ENCODE measurements at places on chromosomes 7 and 10.

DNA sequence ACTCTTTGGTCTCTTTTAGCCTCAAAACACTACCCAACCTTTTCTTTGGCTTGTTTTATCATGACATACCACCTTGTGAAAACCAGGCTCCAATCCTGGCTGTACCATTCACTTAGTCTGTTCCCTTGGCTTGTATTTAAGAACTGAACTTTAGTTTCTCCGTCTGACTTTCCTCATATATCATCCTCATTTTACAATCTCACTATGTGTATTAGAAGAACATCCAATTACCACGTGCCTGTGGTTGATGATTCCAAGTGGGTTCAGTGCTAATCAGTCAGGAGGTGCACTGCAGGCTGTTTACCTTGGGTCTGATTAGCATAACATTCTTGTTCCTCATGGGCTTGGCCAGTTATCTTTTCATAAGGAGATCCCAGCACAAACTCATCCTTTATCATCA is 144.8 kb upstream of the KLF14 start:
- no peak for DNase-seq

- no peak for DNase-seq
These were observed 61.2 kb downstream of the EMX2 start for GRCh38 chr10:117603726-117604125.

DNA sequence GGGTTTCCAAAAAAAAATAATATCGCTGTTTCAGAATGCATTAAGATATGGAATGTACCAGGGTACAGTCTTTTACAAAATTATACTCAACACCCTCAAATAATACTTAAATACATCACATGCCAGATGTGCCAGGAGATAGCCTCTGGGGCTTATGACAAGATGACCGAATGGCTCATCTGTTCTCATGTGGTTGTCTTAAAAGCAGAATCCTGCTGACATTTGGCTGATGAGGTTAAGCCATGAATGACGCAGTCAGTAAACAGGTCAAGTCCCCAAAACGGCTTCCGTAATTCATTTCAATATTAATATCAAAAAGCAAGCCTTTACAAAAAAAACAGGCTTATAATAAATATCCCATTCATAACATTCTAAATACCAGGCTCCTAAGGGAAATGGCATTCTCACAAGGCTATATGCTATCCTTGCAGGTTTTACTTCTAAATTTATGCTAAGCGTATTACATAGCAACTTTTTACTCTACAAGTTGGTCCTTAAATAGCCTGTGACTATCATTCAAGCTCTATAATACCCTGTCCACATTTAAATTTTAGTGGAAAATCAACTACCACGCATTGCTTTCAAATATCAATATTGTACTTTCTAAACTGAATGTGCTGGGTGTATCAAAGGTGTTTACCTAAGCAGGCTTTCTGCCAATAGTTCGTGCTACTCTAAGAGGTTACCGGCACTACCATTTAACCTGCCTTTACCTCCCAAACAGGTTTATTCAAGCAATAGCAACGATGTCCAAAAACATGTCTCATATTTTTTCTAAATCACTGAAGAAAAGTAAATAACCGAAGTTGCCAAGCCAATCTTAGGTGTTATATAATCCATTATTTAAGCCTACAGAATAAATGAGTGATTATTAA is 15.6 kb downstream of the SMURF1 start:
- DNase-seq: no peak

- DNase-seq: no peak
These were observed 165.6 kb downstream of the RNLS start for GRCh38 chr10:88417387-88418030.

GRCh38 chr10:15140698-15141097 is 27.8 kb downstream of the NMT2 start:
- no peak for DNase-seq

DNA sequence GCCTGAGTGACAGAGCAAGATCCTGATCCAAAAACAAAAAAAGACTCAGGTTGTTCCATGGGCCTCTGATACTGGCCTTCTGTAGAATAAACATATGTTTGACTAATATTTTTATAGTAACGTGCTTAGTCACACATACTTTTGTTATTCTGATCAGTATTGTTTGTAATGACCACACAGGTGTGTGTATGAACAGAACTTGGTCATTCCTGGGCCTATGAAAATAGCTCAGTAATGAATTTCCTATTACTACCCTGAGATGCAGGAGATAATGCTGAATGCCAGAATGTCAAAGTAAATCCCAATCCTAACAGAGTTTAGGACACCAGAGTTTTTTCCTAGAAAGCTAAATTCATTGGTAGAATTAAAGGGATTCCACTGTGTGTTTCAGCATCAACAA is 108.7 kb downstream of the DOCK4 start:
- DNase-seq: no peak

GRCh38 chr7:151623766-151624165 is 104.1 kb upstream of the RHEB start:
- DNase-seq: no peak

GRCh38 chr10:14282276-14282675 is 48.4 kb downstream of the FRMD4A start:
- DNase-seq: no peak

DNA sequence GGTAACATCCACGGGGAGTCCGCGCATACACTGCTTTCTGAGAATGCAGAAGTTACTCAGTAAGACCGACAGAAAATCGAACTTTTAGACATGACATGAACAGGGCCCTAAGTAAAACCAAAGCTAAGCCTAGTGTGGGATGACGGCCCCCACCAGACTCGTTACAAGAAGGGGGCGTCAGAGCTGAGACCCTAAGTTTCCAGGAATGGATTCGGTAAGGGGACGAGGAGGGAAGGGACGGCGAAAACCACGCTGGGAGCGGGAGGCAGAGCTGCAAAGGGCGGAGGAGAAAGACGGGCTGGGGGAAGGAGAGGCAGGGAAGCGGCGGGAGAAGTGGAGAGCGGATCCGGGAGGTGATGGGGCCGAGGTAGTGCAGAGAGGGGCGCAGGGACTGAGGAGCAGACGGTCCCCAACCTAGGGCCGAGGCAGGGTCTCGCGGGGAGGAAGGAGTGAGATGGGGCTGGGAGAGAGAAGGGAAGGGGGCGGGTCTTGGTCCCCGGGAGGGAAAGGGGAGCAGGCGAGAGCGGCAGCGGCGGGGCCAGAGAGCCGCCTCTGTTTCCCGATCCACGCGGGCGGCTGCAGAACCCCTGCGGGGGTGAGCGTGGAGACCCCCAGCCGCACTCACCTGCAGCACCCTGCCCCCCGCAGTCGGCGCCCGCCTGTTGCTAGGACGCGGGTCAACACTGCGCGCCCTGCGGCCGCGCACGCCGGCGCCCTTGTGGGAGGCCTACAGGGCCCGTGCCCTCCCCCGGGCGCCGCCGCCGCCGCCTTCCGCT is 513 bp downstream of the ODAD2 start:
- DNase-seq: no peak

- DNase-seq: no peak
These were observed 36.0 kb upstream of the ARHGAP21 start for GRCh38 chr10:24759672-24760071.

- DNase-seq: no peak
These were observed 61.6 kb upstream of the WDR11 start for GRCh38 chr10:120789303-120790203.

DNA sequence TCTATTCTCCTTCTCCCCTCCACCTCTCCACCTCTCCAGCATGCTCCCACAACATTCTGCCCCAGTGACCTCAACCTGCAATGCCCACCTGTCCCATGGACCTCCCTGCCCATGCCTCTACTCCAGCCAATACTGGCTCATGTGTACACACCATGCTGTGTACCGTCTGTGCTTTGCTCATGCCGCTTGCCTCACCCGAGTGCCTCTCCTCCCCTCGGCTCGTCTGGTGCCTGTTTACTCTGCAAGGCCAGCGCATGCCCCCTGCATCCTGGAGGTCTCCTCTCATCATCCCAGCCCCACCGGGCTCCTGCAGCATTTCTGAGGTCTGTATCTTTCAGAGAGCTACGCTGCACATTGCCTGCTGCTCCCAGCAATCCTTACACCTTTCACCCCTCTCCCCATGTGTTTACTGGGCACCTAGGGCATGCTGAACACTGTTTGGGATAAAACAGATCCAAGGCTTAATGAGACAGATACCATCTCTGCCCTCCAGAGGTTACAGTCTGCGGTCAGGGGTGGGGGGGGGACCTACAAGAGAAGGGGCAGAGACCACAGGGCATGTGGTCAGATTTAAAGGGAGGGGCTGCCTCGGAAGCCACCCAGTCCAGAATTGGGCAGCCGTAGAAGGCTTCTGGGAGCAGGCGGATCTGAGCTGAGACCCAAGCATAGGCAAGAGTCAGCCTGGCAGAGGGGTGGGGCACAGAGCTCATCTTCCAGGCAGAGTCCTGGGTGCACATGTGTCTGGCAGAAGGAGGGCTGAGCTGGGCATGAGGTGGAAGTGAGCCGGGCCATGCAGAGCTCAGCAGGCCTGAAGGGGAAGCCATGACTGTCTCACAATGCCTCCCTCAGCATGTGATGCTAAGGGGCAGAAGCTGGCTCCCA is 29.6 kb upstream of the PSAP start:
- DNase-seq: no peak

GRCh38 chr10:24519950-24520349 is 203.7 kb downstream of the ARHGAP21 start:
- DNase-seq: no peak

DNA sequence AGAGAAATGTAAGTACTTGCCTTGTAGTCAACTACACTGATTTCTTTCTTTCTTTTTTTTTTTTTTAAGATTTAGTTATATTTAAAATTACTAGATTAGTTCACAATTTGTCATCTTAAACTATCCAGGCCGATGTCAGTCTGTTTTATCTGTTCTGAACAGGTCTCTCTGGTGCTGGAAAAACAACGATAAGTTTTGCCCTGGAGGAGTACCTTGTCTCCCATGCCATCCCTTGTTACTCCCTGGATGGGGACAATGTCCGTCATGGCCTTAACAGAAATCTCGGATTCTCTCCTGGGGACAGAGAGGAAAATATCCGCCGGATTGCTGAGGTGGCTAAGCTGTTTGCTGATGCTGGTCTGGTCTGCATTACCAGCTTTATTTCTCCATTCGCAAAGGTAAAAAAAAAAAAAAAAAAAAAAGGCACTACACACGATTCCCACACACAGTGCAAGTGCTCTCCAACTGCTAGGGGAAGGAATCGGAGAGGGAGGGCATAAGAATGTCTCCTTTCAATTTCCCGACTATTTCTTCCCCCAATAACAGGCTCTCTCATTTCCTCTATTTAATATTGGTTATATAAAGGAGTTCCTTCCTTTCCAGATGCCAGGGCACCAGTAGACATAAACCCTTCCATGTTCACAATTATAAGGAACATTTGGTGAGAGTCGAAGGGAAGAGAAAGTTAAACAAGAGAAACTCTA is 53.4 kb downstream of the PAPSS2 start:
- no peak for DNase-seq

DNA sequence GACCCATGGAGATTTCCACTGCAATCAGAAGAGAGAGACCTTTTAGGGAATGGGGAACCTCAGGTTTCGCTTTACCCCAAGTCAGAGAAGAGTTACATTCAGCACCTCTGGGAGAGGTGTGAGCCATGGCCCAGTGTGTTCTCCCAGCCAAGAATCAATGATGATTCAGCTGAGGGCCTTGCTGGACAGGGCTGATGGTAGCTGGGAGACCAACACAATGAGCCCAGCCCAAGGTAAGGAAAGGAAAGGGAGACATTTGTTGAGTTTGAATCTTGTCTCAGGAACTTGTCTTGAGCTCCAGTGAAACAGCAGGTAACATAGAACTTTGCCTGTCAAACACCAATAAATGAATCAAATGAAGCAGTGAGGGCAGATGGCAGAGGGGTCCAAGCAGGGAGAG is 14.0 kb upstream of the PPIA start:
- DNase-seq: no peak

GRCh38 chr10:2851566-2851965 is 215.8 kb upstream of the PFKP start:
- DNase-seq: no peak

GRCh38 chr7:7169296-7169695 is 13.0 kb upstream of the C1GALT1 start:
- DNase-seq: no peak

DNA sequence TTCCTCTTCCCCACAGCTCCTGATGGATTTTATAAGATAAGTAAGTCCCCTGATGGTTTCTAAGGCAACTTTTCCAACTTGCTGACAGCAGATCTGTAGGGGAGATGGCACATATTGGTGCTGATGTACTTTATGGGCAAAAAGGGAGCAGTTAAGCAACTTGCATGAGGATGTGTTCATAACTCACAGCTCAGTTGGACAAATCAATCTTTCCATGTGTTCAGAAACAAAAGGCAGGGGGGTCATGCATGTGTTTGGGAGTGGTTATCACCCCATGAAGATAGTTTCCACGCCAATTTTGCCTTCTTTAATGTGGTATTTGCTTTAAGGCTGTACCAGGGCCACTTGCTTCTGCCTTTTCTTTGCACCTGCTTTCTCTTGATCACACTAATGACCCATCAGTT is 6.1 kb downstream of the RBM20 start:
- no peak for DNase-seq

DNA sequence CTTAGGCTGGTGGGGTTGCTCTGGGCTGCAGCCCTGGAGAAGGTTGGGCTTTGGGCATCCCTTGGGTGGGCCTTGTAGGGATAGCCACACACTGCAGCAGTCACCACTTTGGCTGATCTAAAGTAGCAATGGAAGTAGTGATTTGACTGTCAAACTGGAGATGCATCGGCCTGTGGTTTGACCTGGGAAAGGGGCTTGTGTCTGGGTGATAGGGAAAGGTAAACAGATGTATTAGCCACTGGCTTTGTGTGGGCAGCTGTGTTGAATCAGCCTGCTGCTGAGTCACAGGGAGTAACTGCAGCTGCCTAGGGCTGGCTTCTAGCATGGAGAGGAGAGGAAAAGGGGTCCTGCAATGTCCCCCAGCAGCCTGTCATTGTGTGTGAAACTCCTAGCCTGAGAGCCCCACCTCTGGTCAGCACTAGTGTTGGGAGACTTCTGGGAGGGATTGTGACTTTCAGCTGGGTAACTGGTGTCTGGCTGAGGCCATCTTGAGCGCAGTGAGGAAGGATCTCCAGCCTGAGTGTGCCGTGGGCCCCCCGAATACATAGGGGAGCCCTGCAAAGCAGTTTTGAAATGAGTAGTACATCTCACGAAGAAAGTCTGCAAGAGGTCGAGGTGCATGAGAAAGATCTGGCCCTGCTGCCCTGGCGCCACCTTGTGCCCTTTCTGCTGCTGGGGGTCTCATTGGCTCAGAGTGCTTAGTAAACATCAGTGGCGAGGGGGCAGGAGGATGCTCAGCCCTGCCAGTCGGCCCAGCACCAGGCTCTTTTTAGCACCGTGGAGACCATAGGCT is 117.3 kb downstream of the FANK1 start:
- DNase-seq: no peak

DNA sequence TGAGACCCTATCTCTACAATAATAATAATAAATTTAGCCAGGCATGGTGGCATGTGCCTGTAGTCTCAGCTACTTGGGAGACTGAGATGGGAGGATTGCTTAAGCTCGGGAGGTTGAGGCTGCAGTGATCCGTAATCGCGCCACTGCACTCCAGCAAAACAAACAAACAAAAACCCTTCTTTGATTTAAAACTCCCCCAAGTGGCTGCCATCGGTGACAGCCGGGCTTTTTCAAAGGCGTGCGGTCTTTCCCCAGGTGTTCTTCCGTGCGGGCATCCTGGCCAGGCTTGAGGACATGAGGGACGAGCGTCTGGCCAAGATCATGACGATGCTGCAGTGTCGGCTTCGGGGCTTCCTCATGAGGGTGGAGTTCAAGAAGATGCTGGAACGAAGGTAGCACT is 1.9 kb upstream of the MYH16 start:
- DNase-seq: no peak
